Stimulated activated CD4-positive, alpha-beta T cell treated with anti-CD3 and anti-CD28 coated beads, Interleukin-1b, Interleukin-23, amount 100 ng/mL, for 48 hours (primary cell): ENCODE measurements at places on chromosomes 1 and 21.

DNA sequence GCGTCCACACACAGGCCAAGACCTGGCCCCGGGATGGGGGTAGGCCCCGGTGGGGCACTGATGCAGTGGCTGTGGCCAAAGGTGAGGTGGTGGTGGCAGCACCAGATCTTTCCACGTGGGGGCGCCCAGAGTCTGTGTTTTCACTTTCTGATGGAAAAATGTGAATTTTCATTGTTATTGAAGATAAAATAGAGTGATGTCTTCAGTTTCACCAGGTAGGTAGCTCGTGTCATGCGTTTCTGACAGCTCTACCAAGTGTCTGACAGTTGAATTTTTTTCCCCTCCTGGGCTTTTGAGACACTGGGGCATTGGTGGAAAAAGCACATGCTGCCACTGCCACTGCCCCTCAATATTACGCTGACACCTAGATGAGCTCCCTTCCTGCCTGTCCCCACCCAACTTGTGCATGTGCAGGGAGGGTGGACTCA, 40.0 kb upstream of the MAGOH start:
- DNase-seq, result peak; percentile 58

DNA sequence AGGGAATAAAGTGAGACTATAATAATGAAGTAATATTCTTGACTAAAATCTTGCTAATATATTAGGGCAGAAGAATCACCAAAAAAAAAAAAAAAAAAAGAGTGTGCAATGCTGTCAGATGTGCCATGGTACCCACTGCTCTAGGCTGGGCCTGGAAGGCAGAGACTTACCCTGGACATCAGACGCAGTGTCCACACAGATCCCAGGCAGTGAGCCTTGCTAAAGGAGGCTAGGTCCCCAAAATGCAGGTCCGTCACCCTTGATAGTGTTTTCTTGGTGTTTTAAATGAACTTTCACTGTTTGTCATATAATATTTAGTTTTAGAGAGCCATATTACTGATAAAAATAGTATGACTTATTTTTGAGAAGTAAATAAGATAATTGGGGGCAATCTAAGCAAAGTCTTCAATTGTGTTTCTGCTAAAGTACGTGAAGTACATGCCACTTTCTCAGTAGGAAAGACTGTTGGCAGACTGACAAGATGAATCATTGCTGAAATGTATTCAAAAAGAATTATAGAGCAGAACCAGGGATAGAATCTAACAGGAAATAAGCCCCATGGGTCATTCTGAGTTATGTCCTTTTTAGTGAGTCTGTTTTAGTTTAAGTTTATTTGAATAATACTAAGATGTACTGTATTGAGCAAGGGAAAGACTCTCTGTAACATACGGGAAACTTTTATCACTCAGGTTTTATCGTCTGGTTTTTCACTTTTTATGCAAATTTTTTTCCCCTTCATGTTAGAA, 74.6 kb upstream of the PDC start:
- no peak for DNase-seq

- no peak for DNase-seq
Measured at GRCh38 chr1:10117865-10118264, 85.1 kb downstream of the UBE4B start.

DNA sequence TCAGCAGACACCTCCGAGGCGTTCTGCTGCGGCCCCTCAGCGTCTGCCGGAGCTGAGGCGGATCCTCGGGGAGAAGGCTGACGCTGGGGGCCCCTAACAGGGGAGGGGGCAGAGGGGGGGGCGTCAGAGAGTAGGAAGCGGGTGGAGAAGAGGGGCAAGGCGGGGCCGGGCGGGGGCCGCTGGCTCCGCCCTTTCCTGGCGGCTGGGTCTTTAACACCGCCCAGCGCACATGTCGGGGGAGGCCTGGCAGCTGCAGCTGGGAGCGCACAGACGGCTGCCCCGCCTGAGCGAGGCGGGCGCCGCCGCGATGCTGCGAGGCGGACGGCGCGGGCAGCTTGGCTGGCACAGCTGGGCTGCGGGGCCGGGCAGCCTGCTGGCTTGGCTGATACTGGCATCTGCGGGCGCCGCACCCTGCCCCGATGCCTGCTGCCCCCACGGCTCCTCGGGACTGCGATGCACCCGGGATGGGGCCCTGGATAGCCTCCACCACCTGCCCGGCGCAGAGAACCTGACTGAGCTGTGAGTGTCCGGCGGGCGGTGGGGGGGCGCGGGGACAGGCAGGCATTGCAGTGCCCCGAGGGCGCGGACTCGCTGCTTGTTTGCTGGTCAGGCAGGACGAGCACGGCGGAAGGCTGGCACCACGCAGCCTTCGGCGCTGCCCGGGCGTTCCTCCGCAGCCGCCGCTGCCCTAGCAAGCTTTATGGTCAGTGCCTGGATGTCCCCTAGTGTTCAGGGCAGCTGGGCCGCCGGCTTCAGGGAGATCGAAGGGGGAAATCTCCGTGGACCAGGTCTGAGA, at the start of gene NTRK1:
Gene NTRK1, plus strand, starts transcription at position 238 of the 796 bp plus-strand sequence. Its CDS starts 70 bp downstream, at position 308.
- DNase-seq, result peak; percentile 32

- DNase-seq, result no peak
Measured at GRCh38 chr1:236429715-236430274, 35.7 kb downstream of the EDARADD start.

GRCh38 chr1:5664081-5664768, 328.0 kb downstream of the NPHP4 start:
- no peak for DNase-seq

GRCh38 chr1:172342584-172343239, 77.8 kb upstream of the C1orf105 start:
- no peak for DNase-seq

DNA sequence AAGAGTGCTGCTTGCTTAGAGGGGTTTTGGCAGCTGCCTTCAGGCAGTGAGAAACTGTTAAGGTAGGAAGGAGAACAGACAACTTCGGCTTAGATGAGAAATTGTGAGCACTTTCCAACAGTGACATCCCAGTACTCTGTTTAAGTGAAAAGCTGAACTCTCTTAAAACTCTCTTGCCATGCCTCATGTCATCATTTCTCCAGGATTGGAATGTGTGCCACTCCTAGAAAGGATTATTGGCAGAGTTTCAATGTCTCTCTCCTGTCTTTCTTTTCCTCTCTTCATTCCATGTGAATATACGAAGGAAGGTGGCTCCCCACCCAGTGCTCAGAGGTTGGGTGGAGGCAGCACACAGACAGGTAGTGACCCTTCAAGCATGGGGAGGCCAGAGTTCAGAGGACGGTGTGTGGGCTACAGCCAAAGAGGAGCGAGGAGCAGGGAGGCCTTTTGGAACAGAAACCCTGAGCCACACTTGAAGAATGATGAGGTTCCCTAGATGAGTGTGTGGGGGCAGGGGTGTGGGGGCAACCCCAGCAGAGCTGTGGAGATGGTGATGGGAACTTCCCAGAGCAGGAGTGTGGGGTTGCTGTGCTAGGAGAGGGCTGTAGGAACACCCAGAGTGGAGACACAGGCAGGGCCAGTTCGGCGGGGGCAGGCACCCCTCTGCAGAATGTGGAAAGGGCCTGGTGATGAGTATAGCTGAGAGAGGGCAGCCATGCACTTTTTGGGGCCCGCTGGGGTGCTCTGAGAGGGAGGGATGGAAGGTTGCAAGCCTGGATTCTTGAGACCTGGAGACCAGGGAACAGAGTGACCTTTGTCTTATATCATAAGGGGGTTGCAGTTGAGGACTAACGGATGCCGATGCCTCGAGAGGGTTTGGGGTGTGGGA, 58.8 kb downstream of the GALNT2 start:
- DNase-seq, result peak; percentile 49

- no peak for DNase-seq
Measured at GRCh38 chr1:94092210-94092613, 28.7 kb downstream of the ABCA4 start.

DNA sequence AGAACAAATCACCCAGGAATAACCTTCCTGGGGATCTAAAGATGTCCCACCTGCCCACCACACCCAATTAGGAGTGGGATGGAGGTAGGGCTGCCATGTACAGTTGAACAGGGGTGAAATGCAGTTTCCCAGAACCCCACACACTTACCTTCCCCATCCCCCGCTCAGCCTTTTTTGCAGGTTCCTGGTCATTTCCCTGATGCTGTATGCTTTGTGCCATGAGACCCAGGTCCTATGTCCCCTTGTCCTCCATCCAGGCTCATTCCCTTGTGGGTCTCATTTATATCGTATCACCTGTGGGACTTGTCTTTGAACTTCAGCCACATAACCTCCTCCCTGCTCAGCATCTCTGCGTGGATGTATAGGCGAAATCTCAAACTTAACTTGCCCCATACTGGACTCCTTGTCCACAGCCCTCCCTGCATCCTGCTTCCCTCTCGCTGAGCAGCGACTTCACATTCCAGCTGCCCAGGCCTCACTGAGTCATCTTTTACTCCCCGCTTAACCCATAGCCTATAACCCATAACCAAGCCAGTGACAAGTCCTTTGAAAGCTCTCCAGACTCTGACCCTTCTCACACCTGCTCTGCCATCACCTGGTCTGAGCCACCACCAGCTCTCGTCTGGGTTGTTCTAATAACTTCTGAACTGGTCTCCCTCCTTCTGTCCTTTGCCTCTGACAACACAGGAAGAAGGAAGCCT, 4.7 kb downstream of the LDLRAD2 start:
- no peak for DNase-seq

- peak; percentile 6 for DNase-seq
Measured at GRCh38 chr1:62175568-62176179, 19.0 kb upstream of the L1TD1 start.

- DNase-seq, result peak; percentile 31
Measured at GRCh38 chr1:96845464-96845863, 123.9 kb downstream of the PTBP2 start.

DNA sequence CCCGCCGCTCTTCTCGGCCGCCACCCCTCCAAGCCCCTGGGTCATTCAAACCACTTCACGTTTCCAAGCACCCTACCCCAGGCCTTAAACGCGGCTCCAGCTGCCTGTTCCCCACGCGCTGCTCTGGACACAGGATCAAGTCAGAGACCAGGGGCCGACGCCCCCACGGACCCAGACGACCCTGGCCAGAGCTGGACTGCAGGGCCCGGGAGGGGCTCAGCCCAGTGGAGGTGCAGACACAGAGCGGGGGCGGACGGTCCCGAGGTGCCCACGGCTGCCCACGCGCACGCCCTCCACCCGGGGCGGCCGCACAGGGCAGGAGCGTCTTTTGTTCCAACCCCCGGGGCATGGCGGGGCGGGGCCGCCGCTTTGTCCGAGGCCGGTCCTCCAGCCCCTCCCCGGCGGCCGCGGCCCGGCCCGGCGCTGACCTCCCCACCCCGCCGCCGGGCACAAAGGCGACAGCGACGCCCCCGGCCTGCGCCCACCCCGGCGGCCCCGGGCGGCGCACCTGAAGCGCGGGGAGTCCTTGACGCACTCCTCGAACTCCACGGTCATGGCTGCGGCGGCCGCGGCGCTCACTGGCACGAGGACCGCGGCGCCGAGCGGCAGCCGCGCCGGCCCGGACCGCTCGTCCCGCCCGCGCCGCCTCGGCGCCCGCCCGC, 338 bp downstream of the ACAP3 start:
- DNase-seq, result no peak

DNA sequence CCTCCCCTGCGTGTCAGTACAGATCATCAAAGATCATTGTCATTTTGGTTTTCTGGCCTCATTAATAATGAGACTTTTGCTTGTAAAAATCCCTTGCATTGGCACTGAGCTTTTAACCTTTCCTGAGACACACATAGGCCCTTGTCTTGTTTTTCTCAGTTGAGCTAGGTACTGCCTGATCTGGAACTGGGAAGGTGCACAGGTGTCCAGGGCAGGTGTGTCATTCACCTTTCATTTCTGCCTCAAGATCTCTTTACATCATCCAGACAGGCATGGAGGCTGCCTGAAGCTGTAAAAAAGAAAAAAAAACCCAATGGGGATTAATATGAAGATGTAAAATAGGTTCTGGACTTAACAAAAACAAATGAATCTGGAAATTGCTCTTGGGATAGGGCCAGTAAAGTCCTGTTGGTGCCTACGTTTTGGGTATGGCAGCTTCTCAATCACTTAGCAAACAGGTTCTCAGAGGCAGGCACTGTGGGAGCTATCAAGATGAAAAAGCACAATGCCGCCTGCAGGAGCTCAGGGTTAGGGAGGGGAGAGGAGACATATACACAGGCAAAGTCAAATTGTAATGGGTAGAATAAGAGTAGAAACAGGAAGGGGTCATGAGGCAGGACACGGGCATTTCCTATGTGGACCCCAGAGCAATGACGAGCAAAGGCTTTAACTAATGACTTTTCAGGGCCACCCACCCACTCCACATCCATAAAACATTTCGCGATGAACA, 1.0 kb upstream of the KCNC4 start:
- no peak for DNase-seq

GRCh38 chr1:48777219-48777895, 666 bp upstream of the BEND5 start:
- no peak for DNase-seq

GRCh38 chr1:119784191-119784781, 15.6 kb upstream of the HMGCS2 start:
- DNase-seq, result no peak

- no peak for DNase-seq
Measured at GRCh38 chr21:42855937-42856335, 23.4 kb downstream of the WDR4 start.

DNA sequence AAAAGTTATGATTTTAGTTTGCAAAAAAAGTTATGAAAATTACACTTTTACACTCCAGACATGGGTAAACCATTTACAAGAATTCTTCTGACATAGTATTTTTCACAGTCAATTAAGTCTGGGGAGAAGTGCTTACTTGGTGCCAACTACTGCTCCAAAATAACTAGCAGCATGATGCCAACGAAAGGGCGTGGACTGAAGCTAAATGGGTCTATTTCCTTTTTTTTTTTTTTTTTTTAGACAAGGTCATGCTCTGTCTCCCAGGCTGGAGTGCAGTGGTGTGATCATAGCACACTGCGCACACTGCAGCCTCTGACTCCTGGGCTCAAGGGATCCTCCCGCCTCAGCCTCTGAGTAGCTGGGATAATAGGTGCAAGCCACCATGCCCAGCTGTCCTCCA, 43.2 kb downstream of the FMO4 start:
- DNase-seq, result no peak

GRCh38 chr21:38995071-38995669, 188.1 kb downstream of the PSMG1 start:
- no peak for DNase-seq

GRCh38 chr1:59952065-59952464, 25.5 kb upstream of the CYP2J2 start:
- no peak for DNase-seq

- no peak for DNase-seq
Measured at GRCh38 chr1:208203848-208204609, 40.2 kb downstream of the PLXNA2 start.
